ENCODE measurements at places on chromosomes 12 and 14.

GRCh38 chr14:24944800-24945199, 105.1 kb downstream of the STXBP6 start:
- DNase-seq = peak; percentile 85

GRCh38 chr12:1777798-1778197, 42.6 kb upstream of the LRTM2 start:
- DNase-seq = no peak

DNA sequence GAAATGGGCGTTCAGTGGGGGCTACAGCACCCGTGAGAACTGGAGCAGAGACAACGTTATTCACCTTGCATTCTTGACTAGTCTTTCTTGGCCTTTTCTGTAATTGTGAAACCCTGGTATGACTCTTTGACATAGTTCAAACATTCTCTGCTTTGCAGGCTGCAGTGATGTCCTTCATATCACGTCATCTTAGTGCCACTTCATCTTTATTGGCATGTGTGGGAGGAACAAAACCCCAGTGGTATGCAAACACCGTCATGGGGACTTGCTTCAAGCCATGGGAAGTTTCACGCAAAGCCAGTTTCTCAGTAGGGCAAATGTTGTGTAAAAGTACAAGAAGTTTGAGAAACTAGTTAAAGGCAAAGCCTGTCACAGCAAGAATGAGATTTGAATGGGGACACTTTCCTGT, 20.2 kb upstream of the DUSP16 start:
- DNase-seq = no peak

DNA sequence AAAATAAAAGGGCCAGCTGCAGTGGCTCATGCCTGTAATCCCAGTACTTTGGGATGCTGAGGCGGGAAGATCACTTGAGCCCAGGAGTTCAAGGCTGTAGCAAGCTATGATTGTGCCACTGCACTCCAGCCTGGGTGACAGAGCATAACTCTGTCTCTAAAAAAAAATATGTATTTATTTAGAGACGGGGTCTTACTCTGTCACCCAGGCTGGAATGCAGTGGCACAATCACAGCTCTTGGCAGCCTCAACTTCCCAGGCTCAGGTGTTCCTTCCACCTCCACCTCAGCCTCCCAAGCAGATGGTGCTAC, 179.3 kb upstream of the ATF7IP start:
- DNase-seq = no peak

DNA sequence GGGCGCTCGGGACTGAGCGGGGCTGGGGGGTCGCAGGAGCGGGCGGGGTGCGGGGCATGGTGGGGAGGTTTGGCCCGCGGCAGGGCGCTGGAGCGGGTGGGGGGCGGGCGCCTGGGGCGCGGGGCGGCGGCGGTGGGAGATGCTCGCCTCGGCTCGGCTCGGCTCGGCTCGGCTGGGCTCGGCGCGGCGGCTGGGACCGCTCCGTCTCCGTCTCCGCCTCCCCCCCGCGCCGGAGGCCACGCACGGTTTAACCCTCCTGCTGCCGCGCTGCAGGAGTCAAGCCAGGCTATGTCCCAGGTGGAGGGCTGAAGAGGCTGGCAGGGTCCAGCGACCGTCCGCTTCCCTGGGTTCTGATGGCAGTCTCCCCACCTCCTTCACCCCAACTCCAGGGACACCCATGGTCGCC, at the start of gene PIANP:
Gene PIANP, minus strand, starts transcription at position 170 of the 406 bp plus-strand sequence. CDS start 2,754 bp downstream, outside the sequence.
- DNase-seq = no peak

- no peak for DNase-seq
These were observed 43.3 kb downstream of the BEST3 start for GRCh38 chr12:69655616-69656340.

DNA sequence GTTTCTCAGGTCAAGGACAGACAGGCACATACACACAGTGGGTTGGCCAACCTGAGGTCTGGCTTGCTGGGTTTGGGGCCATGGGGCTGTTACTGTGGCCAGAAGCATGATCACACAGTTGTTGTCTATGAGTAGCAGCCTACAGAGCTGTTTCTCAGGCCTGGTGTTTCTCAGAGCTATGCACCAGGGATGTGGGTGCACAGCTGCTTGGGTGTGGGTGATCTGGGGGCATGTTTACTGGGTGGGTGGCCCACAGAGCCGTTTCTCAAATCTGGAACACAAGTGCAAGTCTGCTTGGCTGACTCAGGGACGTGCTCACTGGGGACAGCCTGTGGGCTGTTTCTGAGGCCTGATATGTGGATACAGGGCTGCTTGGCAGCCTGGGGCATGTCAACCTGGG, 23.1 kb upstream of the PALS1 start:
- no peak for DNase-seq

GRCh38 chr14:31194661-31195060, 12.9 kb downstream of the HECTD1 start:
- DNase-seq = no peak

GRCh38 chr12:96321941-96322340, 78.3 kb downstream of the CDK17 start:
- DNase-seq = no peak

GRCh38 chr12:2895051-2895451, 4.4 kb downstream of the TULP3 start:
- DNase-seq = no peak

- DNase-seq = peak; percentile 31
These were observed 8.5 kb downstream of the KLHL33 start for GRCh38 chr14:20427231-20428009.

GRCh38 chr14:68714991-68715924, 77.6 kb downstream of the ZFP36L1 start:
- no peak for DNase-seq

GRCh38 chr12:20376984-20377383, 8.6 kb downstream of the PDE3A start:
- no peak for DNase-seq

- no peak for DNase-seq
These were observed 135.1 kb downstream of the TMEM30B start for GRCh38 chr14:61145903-61146481.

All from NCI-H2029 treated with DMSO at 0.1 percent for 48 hours (cell line).